ENCODE measurements at places on chromosomes 12 and 14.

DNA sequence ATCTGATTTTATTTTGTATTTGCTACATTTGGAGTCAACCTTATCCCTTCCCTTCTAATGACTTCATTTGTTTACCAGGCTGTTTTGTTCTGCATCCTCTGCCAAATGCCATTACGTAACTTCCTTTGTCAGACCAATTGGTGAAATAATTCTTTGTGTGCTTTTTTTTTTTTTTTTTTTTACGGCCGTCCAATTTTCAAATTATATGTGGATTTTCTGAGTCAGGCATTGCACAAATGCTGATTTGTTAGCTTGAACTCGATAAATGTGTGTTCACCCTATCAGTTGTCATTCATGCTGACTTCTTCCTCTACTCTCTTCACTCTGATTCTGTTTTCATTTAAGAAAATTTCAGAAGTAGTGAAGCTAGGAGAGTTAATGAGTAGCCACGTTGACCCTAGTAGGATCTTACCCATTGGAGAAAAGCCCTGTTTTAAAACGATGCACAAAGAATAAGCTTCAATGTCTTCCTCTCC is 386.2 kb downstream of the DIO2 start:
- DNase-seq: no peak

- no peak for DNase-seq
Observed at GRCh38 chr14:106187216-106187615, 660.8 kb downstream of the TMEM121 start.

DNA sequence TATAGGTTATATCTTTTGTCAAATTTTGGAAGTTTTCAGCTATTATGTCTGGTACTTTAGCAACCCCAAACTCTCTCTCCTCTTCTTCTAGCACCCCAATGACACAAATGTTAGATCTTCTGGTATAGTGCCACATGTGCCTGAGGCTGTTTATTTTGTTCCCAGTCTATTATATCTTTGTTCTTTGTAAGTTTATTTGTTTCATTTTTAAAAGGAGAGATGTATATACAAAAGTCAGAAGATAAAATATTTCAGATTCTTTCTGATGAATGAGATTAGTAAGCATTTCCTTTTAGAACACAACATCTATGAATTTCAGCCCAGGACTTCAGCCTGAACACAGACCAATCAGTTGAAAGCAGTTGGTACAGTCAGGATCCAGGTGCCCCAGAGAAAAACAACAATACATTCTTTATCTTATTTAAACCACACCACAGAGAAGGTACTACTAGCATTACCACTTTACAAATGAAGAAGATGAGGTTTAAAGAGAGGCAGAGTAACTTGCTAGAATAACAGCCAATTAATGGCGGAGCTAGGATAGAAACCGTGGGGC is 114.1 kb upstream of the BTG1 start:
- no peak for DNase-seq

DNA sequence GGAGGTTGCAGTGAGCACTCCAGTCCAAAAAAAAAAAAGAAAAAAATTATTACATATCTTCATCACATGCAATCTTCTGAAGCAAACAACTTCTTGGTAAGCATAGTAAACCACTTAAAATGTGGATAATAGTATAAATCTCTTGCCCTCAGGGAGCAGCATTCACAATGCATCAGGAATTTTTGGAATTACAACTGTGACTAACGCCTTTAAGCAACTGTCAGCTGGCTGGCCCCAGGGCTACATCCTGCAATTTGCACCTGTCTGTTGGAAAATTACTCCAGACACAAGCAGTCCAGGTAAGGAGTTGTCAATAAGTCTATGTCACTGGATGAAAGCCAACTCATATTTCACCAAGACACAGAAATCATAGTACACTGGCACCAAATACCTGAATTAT is 5.5 kb upstream of the SLC7A7 start:
- DNase-seq: no peak

GRCh38 chr14:44099743-44100488 is 407.2 kb downstream of the FSCB start:
- DNase-seq: no peak

DNA sequence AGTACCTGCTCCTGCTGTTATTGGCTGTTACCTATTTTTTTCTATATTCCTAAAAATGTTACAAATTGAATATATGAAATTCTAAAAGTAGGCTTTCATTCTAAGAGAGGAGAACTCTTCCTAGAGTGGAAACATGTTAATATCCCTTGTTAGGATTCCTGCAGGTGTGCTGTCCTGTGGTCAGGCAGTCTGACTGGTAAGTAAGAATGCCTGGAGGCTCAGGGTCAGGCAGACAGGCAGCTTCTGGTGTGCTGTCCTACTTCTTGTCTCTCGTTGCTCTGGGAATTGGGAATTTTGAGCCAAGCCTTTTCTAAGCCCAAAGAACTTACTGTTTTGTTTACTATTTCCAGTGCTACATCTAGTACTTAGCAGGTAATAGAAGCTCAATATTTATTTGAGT is 10.3 kb downstream of the PPHLN1 start:
- DNase-seq: no peak

- no peak for DNase-seq
Observed at GRCh38 chr12:93708952-93709351, 31.8 kb downstream of the CRADD start.

All from skeletal muscle cell (primary cell).